Activated T-helper 2 cell treated with anti-CD3 and anti-CD28 coated beads, Interferon-gamma antibody, Interleukin-2, Interleukin-4, amounts not matched to agents 10 μg/mL and 5 μg/mL and 100 μg/mL, durations not matched to agents 14 hours and 24 hours and 36 hours (primary cell): ENCODE measurements at places on chromosomes 3 and 15. TPM values are rescaled to one million over a fixed set of nuclear protein-coding genes. Genes with fewer than 3 reads are reported as not detected.

DNA sequence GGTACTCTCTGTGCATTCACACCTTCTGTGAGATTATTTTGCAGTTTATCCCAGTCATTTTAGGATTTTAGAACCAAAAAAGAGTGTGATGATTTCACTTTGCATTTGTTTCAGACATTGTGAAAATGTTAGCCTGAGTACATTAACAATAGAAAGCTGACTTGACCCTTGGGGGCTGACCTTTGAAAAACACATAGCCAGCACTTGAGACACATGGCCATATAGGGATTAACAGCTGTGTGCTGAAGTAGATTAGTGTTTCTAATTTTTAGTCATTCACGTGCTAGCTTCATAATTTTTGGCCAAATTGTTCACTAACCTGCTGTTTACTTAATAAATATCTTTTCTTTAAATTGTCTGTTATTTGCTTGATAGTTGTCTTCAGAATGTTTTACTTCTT lies 3.5 kb downstream of the FEM1B start:
- DNase-seq = no peak

GRCh38 chr15:99963976-99964375 lies 230.7 kb upstream of the LYSMD4 start:
- no peak for DNase-seq

DNA sequence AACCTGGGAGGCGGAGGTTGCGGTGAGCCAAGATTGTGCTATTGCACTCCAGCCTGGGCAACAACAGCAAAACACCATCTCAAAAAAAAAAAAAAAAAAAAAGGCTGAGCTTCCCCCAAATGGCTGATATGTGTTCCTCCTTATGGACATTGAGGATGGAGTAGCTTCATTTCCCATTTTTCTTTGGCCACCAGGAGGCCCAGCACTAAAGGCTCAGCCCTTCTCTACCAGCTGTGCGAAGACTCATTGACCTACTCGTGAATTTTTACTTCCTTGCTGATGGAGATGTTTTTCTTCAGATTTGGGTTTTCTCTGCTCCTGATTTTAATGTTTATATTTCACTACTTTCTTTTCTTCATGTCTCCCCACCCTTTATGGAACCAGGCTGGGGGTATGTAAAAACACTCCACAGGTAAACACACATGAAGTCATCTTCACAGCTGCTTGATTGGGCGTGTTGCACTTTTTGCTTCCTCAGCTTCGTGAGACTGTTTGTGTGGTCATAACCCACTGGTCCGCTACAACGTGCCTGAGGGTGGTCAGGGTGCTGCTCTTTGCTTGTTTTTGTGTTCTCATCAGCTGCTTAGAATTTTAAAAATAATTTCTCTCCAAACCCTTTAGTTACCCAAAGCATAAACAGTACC lies 13.5 kb downstream of the SEMA4B start:
- DNase-seq = no peak

DNA sequence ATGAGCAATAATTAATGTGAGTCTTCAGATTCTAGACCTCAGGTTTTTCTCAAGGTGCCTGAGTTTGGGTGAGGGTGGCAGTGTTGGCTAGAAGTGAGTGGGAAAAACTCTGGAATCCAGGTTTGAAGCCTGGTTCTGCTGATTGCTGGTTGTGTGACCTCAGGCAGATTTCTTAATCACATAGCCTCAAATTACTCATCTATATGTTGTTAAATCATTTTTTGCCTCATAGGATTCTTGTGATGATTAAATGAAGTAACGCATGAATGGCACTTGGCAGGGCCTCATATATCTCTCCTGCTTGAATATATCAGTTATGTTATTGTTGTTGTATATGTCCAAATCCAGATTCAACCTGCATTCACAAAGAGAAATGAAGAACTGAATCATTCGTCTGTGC lies 60.5 kb downstream of the NR2F2 start:
- no peak for DNase-seq

DNA sequence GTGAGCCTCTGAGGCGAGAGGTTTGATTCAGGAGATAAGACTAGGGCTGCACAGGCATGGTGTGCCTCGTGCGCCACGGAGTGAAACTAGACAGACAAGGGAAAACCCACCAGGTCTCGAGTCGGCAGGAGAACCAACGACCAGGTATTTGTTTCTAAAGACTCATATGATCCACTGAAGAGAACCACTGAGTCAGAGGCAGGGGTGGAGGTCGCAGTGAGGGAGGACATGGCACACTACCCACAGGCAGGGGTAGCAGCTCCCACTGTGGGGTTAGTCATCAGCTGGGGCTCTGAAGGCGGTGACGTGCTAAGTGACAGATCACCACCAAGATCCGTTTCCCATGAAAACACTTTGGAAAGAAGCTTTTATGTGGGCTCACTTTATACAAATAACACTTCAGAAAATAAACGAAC lies 45.7 kb downstream of the CHSY1 start:
- DNase-seq = peak; percentile 68

- no peak for DNase-seq
Observed at GRCh38 chr3:9695345-9695744, 8.3 kb upstream of the CPNE9 start.

- DNase-seq = no peak
Observed at GRCh38 chr3:191244242-191244867, 45.3 kb downstream of the OSTN start.

GRCh38 chr15:99406120-99406519 lies 154.8 kb downstream of the LRRC28 start:
- DNase-seq = no peak

DNA sequence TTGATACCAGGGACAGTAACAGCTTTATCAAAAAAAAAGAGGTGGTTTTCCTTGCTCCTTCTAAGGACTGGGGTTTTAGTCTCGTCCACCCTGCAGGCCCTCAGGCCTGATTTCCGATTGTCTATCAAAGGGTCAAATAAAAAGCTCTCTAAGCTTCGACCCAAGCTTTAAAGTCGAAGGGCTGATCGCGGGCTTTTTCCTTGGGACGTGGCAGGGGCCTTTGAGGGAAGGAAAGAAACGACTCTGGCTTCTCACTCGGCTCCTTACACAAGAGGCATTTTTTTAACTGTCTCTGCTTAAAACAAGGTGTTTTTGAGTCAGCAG lies 354 bp upstream of the KLHL24 start:
- no peak for DNase-seq

SPINK8 gene
- not detected in 2 replicates for total RNA-seq

EPHA3 gene
- total RNA-seq = not detected in 2 replicates

- no peak for DNase-seq
Observed at GRCh38 chr3:173225351-173225750, 84.3 kb upstream of the SPATA16 start.

PLIN1 gene
- 0.25 TPM in 1 of 2 replicates, not detected in the other for total RNA-seq

GRCh38 chr3:102484363-102484762 lies 49.5 kb downstream of the ZPLD1 start:
- DNase-seq = no peak

PIERCE2 gene
- not detected in 2 replicates for total RNA-seq

DNA sequence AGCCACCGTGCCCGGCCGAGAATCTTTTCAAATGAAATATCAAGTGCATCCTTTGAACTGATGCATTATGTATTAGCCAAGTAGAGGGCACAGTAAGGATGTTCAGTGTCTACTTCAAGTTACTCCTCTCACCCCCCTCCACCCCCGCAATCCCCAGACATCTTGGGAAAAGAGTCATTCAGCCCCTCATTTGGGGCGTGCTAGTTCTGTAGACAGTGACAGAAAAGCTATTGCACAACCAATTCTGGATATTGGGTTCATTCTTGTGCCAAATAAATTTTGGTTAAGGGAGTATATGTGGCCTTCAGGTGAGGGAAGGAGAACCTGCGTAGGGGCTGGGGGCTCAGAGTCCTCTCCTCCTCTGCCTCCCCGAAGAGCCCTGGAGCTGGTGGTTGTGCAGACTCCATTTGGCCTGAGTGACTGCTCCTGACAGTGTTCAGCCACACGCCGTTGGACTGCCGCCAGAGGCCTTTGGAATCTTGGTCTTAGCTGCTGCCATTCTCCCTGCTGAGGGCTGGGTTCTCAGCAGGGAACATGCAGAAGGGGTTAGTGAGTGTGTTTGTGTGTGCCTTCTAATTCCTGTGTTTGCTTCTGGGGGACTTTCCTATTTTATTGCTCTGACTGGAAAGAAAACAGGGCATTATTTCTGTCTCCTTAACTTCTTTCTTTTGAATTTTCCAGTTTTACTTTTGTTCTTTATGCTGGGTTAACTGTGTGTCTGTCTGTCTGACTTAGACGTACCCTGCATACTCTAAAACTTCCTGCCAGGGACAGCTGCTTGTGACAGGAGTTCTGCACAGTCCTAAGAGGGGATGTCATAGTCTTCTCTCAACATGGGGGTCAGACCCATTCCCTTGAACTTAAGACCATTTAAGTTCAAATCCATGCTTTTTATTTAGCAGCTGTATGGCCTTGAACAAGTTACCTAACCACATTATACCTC lies 21.0 kb downstream of the RARB start:
- no peak for DNase-seq

FBXW12 gene
- total RNA-seq = 0.14 TPM in 1 of 2 replicates, not detected in the other

GRCh38 chr3:43894176-43895049 lies 203.7 kb downstream of the ABHD5 start:
- DNase-seq = peak; percentile 9

IL17RB gene
- 33.3 and 36.1 TPM in 2 replicates for total RNA-seq

BNC1 gene
- not detected in 2 replicates for total RNA-seq

DNA sequence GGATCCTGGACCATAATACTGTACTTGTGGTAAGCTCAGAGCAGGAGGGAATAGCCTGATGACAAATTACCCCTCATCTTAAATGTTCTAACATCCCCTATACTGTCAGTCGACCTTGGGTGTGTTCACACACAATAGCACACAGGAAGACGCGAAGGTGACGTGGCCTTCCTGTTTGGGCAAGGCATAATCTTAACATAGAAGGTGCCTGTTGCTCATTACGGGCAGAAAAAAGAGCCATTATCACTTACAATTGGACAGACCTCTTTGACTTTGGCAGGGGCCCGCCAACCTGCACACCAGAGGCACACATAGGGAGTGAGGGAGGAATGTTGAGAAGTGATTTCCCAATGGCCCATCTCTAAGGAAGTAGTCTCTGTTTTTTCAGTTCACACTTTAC lies 144.2 kb downstream of the ANO10 start:
- DNase-seq = peak; percentile 23

- peak; percentile 29 for DNase-seq
Observed at GRCh38 chr15:92809880-92810361, 90.2 kb upstream of the CHD2 start.

GRCh38 chr15:94671858-94672532 lies 440.6 kb downstream of the MCTP2 start:
- DNase-seq = no peak

SPATA12 gene
- not detected in 2 replicates for total RNA-seq

DNA sequence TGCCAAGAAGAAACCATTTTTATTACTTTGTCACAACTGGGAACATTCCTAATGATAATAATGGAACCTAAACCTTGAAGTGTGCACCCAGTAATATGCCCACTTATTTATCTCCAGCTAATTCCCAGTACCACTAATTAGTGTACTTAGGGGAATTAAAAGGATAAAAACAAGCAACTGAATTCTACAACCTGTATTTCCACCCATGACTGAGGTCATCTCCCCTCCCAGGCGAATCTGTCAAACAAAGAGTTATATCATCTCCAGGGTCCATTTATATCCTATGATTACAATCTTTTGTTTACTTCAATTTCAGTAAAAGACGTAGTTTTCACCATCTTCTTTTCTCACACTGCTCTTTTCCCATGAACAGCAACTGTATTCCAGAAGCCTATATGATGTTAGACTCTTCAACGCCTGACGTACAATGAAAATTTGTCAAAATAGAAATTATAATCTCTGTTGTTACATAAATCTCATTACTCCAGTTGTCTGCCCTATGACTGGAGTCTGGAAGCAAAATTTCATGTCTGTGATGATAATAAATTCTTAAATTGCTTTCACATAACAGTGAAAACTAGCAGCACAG lies 177.6 kb downstream of the GOLIM4 start:
- no peak for DNase-seq

IMPG2 gene
- 0.05 and 0.09 TPM in 2 replicates for total RNA-seq

PEAK1 gene
- 26.0 and 27.0 TPM in 2 replicates for total RNA-seq

DNA sequence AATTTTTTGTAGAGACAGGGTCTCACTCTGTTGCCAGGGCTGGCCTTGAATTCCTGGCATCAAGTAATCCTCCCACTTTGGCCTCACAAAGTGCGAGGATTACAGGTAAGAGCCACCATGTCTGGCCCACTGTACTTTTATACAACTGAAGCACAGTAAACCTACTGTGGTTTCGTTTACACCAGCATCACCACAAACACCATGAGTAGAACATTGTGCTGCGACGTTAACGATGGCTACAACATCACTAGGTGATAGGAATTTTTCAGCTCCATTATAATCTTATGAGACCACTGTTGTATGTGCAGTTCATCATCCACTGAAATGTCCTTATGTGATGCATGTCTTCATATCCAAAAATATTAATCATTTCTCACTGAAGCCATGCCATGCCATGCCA lies 11.7 kb downstream of the CTNNB1 start:
- DNase-seq = no peak

DNA sequence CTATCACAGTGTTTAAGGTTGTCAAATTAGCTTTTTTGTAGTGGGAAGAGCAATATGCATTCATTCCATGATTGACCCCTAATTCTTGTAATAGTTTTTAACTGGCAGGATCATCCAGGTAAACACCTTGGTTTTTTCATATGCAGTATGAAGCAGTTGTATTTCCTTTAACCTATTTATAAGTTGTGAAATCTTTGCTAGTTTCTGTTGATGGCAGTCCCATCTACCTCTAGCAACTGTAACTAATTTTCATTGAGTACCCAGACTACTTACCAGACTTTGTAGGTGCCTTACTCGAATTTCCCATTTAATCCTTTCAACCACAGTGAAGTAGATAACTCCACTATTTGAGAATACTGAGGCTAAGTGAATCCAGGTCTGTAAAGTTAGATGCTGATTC lies 6.1 kb downstream of the FXR1 start:
- DNase-seq = no peak

TAMM41 gene
- 28.4 and 30.6 TPM in 2 replicates for total RNA-seq

ROPN1B gene
- not detected in 2 replicates for total RNA-seq

- no peak for DNase-seq
Observed at GRCh38 chr3:40524222-40524567, 565 bp upstream of the ZNF621 start.

GRCh38 chr3:14969671-14970070 lies 22.3 kb downstream of the NR2C2 start:
- no peak for DNase-seq

GRCh38 chr3:172869368-172869771 lies 118.8 kb downstream of the ECT2 start:
- no peak for DNase-seq

LXN gene
- 25.8 and 27.2 TPM in 2 replicates for total RNA-seq

CFAP44 gene
- 2.0 and 3.1 TPM in 2 replicates for total RNA-seq

GUCA1C gene
- not detected in 2 replicates for total RNA-seq

DNA sequence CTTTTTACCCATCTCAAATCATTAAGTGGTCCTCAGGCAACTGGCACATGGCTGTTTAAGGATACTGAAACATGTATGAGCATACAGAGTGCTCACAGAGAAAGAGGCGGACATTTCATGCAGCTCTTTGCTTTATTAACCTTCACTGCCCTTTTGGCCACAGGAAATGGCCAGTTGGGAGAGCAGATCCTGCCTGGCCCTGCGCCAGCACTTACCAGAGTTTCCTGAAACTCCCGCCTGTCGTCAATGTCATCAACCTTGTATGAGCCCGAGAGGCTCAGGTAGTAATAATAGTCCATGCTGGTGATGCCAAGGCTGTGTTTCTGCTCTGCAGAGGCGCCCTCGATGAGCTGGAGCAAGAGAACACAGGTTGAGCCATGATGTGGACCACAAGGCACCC lies 17.8 kb downstream of the LDHAL6B start:
- no peak for DNase-seq

TRPM1 gene
- total RNA-seq = not detected in 2 replicates
